ENCODE measurements at places on chromosomes 6 and 20.

GRCh38 chr6:31901415-31901952 lies 402 bp downstream of the ZBTB12 start:
- peak; percentile 71 for DNase-seq

- DNase-seq, result no peak
Measured at GRCh38 chr6:36241728-36242127, 28.1 kb upstream of the PNPLA1 start.

DNA sequence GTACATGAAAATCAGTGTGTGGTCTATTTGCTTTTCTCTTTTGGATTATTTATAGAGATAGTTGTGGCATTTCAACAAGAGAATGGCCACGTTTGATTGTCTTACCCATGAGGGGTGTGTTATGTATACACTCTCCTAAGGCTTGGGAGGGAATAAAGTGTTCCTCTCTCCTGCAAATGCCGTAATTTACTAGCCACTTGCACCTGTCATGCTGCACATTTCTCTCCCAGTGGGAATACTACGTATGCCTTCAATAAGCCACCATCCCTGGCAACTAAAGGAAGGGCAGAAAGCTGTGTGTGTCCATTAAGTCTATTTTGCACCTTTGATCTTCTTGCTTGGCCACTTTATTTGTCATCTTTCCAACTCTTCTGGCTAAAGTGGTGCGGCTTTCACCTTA lies 541.2 kb downstream of the QKI start:
- DNase-seq, result no peak

- DNase-seq, result no peak
Measured at GRCh38 chr20:58553841-58554240, 38.6 kb upstream of the APCDD1L start.
